Stimulated activated CD4-positive, alpha-beta T cell treated with anti-CD3 and anti-CD28 coated beads, Interleukin-4, amount 100 ng/mL, for 4 hours (primary cell): ENCODE measurements at places on chromosomes 11 and 22.
A peak's percentile ranks its signal among the peaks of the same experiment; 100 is the strongest.

DNA sequence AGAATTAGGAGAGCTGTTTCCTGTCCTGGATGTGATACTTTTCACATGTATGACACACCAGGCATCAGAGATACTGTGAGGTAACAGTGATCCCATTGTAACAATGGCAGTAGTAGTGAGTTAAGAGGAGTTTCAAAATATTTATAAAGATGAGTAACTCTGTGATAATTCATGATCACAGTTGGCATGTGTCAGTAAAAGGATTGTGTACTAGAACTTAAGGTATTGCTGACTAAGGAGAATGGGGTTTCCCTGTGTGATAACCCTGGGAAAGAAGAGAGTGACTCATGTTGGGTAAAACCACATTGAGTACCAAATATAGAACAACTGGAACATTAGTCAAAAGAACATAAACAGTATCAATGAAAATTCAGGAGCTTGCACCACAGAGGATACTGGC is 22.9 kb upstream of the SLC5A1 start:
- DNase-seq = no peak

GRCh38 chr11:57514538-57515331 is 767 bp downstream of the SLC43A1 start:
- DNase-seq = peak; percentile 59

DNA sequence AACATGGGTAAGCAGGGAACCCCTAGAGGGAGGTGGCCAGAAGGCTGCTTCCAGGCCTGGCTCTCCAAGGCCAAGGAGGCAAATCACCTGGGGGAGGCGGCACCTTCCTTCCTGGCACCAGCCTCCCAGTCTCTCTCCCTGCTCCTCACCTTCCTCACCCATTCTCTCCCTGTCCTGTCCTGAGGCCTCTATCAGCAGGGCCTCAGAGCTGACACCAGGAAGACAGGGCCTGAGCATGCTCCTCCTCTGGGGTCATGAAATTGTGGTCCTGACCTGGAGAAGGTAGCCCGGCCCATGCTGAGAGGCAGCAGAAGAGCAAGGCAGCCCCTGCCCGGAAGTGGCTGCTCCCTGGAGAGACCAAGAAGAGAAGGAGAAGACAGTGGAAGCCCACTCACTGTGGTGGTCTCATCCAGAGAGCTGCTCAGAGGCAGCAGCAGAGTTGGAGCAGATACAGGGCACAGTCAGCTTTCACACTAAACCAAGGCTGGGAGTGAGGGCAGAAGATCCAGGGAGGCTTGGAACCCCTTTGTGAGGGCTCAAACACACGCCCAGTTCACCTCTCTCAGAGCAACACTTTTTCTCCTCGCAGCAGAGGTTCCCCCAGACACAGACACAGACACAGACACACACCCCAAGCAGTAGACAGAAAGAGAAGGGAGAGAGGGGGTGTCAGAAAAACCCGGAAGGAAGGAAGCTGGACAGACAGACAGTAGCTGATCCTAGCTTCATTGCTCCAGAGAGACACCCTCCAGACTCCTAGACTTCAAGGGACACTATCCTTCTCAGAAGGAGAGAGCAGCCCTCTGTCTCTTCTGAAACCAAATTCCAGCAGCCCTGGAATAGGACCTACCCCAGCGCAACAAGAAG is 1.8 kb downstream of the BCL9L start:
- DNase-seq = no peak

DNA sequence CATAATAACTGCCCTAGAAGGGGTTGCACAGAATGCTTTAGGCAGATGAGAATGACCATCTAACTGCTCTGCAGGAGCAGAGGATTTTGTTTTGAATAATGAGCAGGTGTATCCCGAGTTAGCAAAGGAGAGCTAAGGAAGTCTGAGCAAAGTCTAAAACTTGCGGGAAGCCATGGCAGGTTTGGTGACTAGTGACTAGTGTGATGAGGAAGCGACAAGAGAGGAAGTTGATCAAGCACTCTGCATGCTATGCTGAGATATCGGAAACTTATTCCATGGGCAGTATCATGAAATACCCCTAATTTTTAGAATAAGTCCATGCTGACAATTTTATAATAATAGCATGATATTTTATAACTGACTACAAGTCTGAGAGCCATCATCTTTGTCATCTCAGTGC is 12.9 kb downstream of the OLFML1 start:
- no peak for DNase-seq

DNA sequence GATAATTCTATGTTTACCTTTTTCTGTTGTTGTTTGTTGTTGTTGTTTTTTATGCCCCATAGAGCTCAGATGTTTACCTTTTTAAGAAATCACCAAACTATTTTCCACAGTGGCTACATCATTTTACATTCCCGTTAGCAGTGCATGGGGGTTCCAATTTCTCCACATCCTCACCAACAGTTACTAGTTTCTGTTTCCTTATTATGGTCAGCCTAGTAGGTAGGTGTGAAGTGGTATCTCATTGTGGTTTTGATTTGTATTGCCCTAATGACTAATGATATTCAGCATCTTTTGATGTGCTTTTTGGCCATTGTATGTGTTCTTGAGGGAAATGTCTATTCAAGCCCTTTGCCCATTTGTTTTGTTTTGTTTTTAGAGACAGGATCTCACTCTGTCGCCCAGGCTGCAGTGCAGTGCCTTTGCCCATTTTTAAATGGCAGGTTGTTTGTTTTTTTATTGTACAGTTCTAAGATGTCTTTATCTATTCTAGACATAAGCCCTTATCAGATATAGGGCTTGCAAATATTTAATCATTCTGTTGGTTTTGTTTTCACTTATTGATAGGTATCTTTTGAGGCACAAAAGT is 27.5 kb downstream of the CHEK2 start:
- no peak for DNase-seq

DNA sequence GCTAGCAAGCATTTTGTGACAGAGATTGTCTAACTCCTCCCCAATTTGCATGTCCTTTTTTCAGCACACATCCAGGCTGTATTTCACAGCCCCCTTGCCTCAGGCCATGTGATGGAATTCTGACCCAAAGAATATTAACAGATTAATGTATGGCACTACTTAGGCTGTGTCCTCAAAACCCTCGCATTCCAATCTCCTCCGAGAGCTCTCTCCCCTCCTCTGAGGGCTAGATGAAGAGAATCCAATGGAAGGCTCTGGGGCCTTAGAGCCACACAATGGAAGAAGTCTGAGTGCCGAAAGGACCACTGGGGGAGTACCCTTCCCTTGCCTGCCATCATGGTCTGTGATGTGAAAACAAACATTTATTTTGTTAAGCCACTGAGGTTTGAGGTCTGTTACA is 13.7 kb upstream of the NNMT start:
- DNase-seq = no peak

DNA sequence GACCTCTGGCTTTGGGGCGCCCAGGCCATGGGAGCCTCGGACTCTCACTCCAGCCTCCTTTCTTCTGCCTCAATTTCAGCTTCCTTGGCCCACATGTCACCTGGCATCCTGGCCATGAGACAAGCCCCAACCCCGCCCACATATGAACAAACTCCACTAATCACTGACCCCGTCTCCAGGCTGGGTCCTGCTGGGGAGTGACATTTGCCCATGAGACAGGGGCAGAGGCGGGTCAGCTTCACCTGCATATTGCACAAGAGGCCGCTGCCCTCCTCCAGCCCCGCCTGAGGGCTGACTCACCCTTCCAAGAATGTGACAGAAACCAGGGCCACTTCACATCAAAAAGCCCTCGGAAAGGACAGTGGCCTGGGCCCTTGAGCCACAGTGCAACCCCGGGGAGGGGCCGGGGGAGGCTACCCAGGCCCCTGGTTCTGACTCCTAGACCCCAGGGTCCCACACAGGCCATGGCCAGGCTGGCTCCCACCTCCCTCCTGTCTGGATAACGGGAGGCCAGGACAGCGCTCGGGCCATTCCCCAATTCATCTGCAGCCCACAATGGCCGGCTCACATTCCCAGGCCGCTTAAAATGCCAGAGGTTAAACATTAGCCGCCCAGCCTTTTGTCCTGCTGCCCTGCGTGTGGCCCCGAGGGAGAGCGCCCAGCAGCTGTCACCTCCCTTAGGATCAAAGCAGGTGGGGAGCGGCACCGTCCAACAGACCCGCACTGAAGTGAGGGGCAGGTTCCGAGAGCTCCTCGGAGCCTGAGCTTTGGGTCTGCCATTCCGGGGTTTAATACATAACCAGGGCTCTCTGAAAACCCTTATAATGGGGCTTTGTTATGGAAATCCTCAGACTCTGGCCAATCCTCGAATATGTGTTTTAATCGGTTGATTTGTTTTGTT is 42.3 kb downstream of the TRMU start:
- no peak for DNase-seq

DNA sequence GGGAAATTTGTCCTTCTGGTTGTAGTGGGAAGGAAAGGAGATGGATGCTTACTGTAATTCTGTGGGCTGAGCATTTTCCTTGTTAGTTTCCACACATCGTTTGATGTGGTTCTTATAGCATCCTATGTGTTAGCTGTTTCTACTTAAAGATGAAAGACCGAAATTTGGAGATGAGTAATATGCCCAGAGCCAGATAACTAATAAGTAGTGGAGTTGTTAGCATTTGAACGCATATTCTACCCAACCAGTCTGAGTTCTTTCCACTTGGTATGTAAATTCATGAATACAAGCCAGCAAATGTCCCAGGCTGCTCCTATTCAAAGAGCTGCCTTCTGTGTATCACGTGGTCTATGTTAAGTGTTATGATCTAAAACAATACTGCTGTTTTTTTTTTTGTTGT is 14.6 kb downstream of the SPECC1L start:
- no peak for DNase-seq

DNA sequence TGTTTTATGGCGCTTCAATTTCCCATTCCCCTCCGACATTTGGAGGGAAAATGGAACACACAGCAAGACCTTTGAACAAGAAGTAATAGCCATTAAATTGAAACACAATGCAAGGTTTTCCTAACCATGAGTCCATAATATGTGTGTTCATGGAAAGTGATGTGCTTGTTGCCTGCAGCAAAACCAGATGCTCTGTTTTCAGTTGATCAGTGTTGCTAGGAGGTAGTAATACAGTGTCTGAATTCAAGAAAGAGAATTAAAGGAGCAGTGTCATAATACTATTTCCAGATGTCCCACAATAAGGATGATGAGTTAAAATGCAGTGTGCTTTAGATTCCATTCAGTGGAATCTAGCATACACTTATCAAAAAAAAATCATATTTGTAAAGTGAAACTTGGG is 637.4 kb upstream of the API5 start:
- no peak for DNase-seq

GRCh38 chr11:65112546-65113360 is 1.1 kb downstream of the TM7SF2 start:
- peak; percentile 76 for DNase-seq

- DNase-seq = no peak
These were observed 74.1 kb upstream of the CADM1 start for GRCh38 chr11:115578275-115578674.

DNA sequence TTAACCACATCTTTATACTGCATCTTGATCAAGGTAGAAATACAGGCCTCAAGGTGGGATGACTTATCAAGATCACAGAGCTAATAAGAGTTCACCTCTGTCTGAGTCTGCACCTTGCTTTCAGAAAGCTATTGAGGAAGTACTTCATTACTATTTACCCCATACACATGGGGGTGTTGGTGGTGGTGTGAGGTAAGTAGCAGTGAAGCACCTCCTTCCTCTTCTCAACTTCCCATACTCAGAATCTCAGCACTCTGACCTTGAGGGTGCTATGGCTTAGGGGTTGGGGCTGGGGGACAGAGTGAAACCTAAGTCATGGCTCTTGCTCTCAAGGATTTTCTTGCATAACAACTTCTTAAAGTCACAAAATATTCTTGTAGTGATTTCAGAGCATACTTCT is 56.9 kb downstream of the ME3 start:
- no peak for DNase-seq

GRCh38 chr22:46773076-46773475 is 10.6 kb downstream of the TBC1D22A start:
- DNase-seq = no peak

DNA sequence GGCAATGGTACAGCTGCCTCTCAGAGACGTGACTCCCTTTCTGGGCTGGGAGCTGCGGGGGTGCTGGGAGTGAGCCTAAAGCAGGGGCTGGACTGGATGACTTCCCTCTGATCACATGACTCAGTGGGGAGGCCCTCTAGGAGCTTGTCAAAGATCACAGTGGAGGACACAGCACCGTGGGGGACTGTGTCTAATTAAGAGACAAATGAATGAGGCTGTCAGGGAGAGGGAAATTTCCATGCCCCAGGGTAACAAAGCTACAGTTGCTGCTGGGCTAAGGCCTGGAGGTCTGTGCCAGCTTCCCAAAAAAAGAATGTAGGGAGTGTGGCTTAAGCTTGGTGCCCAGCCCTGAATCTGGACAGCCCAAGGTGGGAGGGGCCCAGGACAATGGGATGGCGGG is 262.8 kb upstream of the PLET1 start:
- DNase-seq = no peak

DNA sequence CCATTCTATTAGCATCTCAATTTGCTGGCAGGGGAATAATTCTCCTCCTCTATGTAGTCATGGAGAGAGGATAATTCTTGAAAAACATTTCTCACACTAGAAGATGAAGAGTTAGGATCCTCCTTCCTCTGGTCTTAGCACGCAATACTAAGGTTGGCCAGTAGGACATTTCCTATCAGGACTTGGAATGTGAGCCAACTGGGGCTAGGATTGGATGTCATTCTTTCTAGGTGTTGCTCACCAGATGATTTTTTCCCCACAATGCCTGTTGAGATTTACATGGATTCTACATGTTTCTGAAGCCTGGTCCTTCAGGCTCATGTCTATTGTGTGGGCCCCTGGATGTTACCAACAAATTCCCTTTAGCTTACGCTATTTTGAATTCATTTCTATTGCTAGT is 28.0 kb downstream of the SLN start:
- DNase-seq = no peak

GRCh38 chr11:17515443-17516176 is 28.6 kb downstream of the USH1C start:
- no peak for DNase-seq

DNA sequence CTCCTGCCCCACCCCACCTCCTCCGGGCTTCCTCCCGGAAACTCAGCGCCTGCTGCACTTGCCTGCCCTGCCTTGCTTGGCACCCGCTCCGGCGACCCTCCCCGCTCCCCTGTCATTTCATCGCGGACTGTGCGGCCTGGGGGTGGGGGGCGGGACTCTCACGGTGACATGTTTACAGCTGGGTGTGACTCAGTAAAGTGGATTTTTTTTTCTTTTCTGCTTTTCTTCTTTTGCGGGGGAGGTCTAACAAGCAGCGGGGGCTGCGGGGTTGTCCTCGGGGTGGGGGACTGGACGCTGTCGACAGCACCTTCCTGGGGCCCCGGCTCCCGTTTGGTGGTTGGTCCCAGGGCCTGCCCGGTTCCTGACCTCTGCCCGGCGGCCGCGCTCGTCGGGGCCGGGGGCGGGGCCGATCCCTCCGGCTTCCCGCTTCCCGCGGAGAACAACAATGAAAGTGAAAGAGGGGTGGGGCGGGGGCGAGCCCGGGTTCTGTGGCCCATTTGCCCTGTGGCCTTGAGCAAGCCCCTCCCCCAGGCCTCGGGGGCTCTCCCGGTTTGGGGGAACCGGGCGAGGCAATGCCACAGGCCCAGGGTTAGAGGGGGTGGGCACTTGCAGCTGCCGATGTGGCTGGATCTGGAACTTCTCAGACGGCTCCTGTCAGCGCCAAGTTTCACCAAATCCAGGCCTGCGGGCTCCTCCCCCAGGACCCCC is 975 bp upstream of the MDK start:
- DNase-seq = peak; percentile 61

GRCh38 chr11:96655474-96655873 is 265.7 kb downstream of the JRKL start:
- DNase-seq = no peak
